ENCODE measurements at places on chromosomes 7 and 10.

DNA sequence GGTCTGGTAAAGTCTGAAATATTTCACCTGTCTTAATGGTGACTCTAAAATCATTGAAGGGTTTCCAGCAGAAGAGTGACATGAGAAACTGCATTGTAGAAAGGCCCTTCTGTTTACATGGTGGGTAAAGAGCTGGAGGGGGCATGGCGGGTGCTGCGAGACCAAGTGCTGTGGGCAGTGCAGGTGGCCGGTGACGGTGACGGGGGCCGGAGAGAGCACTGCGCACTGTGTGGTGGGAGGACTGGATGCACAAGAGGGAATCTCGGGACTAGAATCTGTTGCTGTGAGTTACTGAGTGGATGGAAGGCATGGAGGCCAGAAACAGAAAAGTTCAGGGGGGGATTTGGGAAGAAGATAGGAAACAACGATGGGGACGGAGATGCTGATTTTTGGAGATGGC is 218.7 kb downstream of the USP6NL start:
- DNase-seq = no peak

- no peak for DNase-seq
Observed at GRCh38 chr7:142910481-142910880, 23.1 kb downstream of the TRPV5 start.

- DNase-seq = peak; percentile 37
Observed at GRCh38 chr7:150668472-150668911, 17.0 kb upstream of the GIMAP2 start.

- DNase-seq = no peak
Observed at GRCh38 chr10:9342885-9343570, 1288.5 kb downstream of the GATA3 start.

GRCh38 chr7:34220506-34221185 is 315.3 kb downstream of the BMPER start:
- no peak for DNase-seq

GRCh38 chr10:122019414-122019975 is 30.5 kb downstream of the TACC2 start:
- DNase-seq = no peak

GRCh38 chr10:21160116-21160515 is 263.0 kb upstream of the NEBL start:
- DNase-seq = no peak

- DNase-seq = no peak
Observed at GRCh38 chr7:100720671-100721504, 620 bp downstream of the EPO start.

DNA sequence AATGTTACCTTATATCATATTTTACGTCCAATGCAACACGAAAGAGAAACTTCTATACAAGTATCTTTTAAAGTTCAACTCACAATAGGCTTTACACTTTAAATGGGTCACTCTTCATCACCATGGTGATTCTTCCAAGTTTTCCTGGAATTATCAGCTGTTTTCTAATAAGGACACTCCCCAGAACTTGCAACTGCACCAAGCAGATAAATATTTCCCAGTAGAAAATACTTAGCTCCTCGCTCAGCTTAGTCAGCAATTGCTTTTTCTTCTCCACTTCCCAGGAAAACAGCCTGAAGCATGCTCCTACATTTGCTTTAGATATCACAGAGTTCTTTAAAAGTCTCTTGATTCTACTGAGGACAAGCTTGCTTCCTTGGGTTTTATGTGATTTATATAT is 25.7 kb upstream of the ADD3 start:
- no peak for DNase-seq

- DNase-seq = no peak
Observed at GRCh38 chr10:7380704-7381241, 30.1 kb downstream of the SFMBT2 start.

GRCh38 chr10:11382187-11382586 is 229.3 kb downstream of the USP6NL start:
- no peak for DNase-seq

DNA sequence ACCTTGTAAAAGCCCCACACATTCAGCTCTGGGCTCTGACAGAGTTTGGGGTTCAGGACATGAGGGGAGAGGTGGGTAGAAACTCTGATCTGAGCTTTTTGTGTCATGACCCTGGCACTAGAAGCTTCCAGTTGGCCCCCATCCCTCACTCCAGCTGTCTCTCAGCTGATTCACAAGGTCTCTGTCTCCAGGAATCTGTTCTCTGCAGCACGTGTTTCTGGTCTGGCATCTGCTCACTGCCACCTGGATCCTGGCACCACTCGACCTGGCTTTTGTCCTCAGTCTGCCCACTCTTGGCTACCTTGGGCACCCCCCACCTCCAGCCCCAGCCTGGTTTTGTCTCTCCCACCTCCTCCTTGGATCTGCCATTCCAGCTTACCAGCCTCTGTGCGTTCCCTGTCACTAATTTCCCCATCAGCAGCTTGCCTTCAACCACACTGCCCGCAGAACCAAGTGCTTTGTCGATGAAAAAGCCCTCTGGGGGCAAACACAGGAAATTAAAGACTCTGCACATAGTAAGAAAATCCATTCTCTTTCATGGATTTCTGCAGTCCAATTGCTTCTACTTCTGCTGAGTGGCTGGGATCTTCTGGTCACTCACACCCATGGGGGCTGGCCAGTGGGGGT is 18.3 kb upstream of the ADCYAP1R1 start:
- DNase-seq = no peak

GRCh38 chr10:55629793-55630490 is 731.1 kb downstream of the ZWINT start:
- no peak for DNase-seq

DNA sequence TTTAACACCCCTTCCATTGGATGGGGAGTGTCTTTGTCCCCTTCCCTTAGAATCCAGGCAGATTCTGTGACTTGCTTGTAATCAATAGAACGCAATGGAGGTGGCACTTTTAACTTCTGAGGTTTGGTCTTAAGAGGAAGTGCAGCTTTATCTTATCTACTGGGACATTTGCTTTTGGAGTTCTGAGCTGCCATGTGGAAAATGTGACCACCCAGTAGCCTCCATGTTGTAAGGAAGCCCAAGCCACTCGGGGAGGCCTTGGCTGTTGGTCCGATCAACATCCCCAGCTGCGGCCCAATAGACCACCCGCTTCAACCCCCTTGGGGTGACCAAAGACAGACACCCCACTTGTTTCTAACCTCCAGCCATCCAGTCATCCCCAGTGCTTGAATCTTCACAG is 86.3 kb upstream of the FAM171A1 start:
- DNase-seq = no peak

GRCh38 chr7:37193775-37194135 is 254.9 kb downstream of the ELMO1 start:
- no peak for DNase-seq

DNA sequence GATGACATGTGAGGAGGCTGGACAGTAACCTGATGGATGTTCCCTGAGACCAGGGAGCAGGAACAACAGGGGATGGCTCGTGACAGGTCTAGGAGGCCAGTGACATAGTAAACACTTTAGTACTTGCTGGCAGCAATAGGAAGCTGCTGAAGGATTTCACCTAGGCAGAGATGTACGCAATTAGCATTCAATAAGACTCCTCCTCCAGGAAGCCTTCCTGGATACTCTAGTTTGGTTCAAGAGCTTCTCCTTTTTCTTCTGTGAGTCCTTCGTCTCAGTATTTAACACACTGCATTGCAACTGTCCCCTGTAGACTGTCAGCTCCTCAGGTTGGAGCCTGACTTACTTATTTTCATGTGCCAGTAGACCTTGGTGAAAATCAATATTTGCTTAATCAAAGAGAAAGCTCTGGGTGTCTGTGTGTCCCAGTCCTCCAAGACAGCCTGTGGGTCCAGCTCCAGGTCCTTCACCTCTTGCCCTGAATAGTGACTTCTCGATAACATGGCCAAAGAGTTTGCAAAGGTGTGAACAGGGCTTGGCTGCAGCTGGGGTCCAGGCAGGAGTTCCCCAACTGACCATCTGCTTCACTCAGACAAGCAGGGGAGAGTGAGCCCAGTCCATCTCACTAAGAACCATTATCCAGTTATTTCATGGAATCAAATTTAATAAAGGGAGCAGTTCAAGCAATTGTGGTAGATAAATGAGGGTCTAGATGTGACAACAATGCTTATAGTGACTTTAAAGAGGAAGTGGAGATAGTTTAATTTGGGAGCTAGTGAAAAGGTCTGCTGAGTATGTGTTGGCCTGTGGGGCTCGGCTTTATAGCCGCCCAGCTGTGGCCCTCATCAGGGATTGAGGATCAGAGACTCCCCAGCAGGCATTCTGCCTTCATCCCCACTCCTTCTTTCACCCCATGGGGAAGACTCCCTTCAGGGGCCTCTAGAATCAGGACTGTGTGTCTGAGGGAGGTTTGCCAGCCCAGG is 9.4 kb downstream of the TMEM273 start:
- DNase-seq = no peak

GRCh38 chr7:26376175-26376917 is 84.7 kb downstream of the SNX10 start:
- DNase-seq = no peak

DNA sequence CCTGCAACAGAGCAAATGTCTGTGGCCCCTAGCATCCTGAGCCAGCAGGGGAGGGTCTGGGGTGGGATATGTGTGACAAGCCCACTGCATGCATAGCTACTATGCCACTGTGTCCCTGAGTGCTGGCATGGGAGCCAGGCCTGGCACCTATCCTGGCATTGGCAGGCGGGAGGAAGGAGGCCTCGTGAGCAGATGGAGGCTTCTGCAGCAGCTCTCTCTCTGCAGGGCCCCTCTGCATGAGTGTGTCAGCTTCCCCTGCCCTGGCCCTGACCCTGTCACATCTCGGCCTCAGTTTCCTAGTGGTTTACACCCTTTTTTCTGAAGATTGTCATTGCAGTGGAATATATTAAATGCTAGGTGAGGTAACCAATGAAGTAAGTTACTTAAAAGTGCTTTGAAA is 13.1 kb upstream of the IMPDH1 start:
- no peak for DNase-seq

GRCh38 chr7:16063716-16064675 is 357.3 kb downstream of the CRPPA start:
- DNase-seq = no peak

DNA sequence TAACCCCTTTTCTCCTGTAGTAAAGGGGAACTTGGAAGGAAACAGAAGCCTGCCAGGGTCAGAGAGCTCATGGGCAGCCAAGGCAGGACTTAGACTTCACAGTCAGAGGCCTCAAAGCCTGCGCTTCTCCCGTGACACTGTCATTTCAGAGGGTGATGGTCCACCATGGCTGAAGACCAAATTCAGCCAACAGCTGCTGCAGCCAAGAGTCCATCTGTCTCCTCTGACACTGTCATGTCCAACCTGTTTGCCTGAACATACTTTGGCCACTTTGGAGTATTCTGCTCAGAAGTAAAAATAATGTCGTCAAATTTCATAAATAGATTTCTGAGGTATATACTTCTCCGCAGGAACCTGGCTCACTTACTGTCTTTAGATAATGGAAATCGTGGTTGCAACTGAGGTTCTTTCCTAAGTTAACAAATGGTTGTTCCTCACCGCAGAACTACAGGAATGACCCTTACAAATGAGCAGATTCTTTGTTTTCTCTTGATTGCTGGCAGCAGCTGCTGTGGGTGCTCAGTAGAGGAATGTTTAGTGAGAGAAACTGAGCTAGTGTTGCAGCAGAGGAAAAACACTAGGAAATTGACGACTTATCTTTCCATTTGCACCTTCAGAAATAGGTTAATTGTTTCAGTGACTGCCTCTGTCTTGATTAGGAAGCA is 626.5 kb downstream of the SDK1 start:
- no peak for DNase-seq

GRCh38 chr7:15042285-15043065 is 139.9 kb upstream of the DGKB start:
- no peak for DNase-seq

DNA sequence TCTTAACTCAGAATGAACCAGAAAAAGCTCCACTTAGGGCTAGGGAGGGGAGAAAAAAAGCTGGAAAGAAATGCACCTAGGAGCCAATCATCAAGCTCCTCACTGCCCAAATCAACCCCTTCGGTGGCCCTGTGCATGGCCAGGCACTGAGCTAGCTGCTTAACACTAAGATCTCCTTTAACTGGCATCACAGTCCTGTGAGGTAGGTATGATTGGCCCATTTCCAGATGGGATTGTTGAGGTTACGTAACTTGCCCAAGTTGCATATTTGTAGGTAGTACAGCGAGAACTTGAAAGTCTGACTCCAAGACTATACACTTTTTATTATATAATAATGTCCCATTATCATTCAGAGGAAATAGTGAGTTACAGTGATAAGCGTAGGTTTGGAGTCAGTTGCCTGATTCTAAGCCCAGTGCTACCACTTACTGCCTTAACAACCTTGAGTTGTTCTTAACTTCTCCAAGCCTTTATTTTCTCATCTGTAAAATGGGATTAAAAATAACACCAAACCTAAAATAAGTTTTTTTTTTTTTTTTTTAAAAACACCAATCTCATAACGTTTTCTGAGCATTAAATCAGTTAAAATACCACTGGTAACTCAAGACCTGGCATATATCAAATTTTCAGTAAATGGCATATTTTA is 37.2 kb upstream of the ACSL5 start:
- DNase-seq = no peak

DNA sequence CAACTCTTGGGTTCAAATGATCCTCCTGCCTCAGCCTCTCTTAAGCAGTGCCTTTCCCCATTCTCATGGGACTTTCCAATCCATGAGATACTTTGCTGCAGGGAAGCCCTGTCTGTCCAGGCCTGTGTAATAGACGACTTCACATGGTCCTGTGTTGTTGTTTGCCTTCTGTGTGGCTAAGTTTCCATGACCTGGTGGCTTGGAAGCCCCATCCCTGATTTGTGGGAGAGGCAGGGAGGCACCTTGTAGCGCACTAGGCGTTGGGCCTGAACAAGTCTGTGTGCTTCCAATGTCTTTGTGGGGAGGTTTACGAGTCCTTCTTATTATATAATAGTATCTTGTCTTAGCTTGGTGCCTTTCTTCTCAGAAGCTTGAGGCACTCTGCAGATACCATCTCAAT is 49.1 kb downstream of the TCF7L2 start:
- no peak for DNase-seq

DNA sequence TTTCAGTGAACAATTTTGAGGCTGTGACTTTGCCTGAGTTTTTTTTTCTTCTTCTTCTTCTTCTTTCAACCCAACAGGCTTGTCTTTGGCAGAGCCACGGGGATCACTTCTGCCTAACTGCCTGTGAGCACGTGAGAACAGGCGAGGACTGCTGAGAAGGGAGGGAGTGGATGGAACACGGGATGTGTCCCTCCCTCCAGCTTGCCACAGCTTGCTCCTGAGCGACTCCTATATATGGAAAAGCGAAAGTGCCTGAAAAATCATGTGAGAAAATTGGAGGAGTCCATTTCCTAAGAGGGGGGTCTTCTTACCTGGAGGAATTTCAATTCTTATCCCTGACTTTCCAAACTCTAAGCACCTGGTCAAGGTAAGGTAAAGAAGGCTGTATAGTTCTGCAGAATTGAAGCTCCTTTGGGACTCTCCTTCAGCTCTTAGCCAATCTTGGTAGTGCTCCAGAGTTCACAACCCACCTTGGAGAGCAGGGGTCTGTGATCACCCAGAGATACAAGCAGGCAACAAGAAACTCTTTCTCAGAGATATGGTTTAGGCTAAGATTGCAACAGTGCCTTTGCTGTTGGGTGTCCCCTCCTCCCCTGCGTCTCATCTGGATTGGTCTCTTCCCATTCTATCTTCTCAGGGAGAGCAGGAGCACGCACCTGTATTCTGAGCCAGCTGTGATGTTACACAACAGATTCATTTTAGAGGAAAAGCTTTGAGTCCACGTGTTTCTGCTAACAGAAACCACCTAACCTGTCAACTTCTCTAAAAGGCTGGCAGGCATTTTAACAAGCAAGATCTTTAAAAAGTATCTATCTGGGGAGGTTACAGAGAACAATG is at the start of gene MAT1A:
MAT1A (minus strand) TSS at position 208 of the 837 bp plus-strand sequence. CDS start 235 bp downstream, outside the sequence.
- DNase-seq = no peak

Data from stimulated activated CD4-positive, alpha-beta T cell treated with anti-CD3 and anti-CD28 coated beads, Interleukin-1b, Interleukin-23, amount 100 ng/mL, for 1 hour (primary cell).